Stimulated activated CD8-positive, alpha-beta memory T cell treated with anti-CD3 and anti-CD28 coated beads, Interleukin-15, amount 100 ng/mL, for 1 hour (primary cell): ENCODE measurements at places on chromosomes 4 and X.

GRCh38 chr4:112083587-112084347 lies 61.5 kb upstream of the FAM241A start:
- DNase-seq, result no peak

GRCh38 chr4:150079081-150079581 lies 886 bp downstream of the DCLK2 start:
- no peak for DNase-seq

DNA sequence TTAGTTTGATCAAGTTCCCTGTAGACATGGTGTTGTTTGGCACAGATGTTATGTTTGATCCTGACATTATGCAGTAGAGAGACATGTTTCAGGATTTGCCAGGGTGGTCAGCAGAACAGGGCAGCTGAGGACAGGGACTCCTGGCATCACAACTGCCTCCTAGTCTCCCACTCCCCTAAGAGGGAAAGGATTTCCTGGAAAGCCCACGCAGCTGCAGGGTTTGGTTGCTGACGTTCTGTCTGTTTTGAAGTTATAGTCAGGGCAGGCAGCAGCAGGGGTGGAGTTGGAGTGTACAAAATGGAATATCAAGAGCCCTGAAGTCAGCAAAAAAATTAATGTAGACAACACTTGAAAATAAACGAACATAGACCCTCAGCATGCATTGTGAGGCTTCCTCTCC lies 125.4 kb downstream of the CPE start:
- no peak for DNase-seq

DNA sequence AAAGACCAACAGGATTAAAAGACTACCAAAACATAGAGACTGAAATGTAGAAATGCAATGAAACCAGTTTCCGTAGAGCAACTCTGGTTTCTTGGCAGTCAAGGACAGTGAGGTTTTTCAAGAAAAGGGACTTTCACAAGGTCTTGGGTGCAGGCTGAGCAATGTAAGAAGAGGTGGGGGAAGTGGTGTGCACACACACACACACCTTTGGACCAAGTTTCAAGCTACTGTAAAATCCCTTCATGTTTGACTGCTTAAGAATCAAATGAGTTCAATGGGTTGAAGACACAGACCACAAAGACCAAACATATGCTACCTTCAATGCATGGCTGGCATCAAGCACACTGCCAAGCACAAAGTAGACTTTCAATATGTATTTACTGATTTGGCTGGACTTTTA lies 17.8 kb upstream of the MCF2 start:
- DNase-seq, result no peak

GRCh38 chr4:88803600-88804096 lies 106.0 kb upstream of the NAP1L5 start:
- no peak for DNase-seq

GRCh38 chr4:17807446-17807845 lies 3.1 kb downstream of the DCAF16 start:
- no peak for DNase-seq

DNA sequence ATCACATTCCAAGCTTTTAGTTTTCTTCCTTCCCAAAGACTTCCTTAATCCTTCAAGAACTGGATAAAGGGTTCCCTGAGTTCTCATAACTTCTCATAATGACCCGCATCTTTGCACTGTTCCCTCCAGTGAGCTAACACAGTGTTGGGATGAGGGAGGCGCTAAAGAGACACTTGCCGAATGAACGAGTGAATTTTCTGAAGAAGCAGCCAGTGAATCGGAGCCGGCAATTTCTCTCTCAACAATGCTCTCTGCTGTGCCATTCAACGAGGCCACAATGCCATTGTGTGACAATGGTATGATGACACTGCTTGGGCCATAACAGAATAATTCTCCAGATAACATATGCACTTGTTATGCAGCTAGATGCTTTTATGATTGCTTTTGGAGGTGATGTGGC lies 51.4 kb upstream of the ZFP42 start:
- no peak for DNase-seq

- no peak for DNase-seq
Measured at GRCh38 chr4:19531906-19532848, 719.5 kb upstream of the SLIT2 start.

GRCh38 chr4:17063888-17064287 lies 165.4 kb upstream of the LDB2 start:
- DNase-seq, result no peak

- no peak for DNase-seq
Measured at GRCh38 chrX:22150371-22150770, 118.2 kb downstream of the PHEX start.

DNA sequence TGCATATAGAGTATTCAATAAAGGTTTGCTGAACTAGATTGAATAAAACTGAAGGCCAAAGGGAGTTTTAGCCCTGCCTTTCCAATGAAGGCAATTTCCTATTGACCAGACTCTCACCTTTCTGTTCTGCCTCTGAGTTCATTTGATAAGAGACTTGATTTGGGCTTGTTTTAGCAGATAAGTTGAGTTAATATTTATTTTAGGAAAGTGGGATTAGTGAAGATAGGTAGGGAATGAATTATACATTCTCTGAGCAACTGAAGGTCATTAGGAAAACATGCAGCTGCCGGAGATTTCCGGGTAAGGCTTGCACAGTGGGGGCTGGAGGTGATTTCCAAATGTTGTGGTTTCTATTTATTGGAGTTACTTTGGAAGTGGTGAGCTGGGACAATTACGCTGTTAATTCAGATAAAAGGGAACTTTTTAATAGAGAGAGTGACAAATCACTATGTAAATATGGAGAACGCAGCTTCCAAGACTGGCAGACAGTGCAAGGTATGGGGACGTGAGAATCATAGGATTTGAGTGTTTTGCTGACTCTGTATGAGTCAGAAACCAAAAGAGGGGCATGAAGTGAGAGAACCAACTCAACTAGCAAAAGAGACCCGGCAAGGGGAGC lies 553.6 kb upstream of the BOD1L1 start:
- no peak for DNase-seq

GRCh38 chr4:141220271-141220670 lies 424 bp upstream of the ZNF330 start:
- no peak for DNase-seq

GRCh38 chrX:150509703-150510102 lies 58.7 kb upstream of the MTM1 start:
- no peak for DNase-seq

- DNase-seq, result no peak
Measured at GRCh38 chr4:54909961-54910360, 215.4 kb downstream of the KDR start.

DNA sequence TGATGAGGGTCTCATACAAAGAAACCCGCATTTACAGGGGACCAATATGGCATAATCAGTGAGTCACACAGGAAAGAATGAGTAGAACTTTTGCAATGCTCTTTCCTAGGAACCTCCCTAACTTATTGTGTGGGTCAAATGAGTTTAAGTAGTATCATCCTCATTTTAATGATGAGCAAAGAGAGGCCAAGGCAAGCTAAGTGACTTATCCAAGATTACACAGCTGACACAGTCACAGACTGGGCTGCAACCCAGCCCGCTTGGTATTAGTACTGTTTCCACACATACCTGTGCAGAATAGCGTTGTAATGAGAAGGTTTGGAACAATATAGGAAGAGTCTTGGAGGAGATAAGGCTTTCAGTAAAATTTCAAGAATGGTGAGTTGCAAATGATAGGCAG lies 91.0 kb upstream of the PPP1R2C start:
- no peak for DNase-seq

- DNase-seq, result no peak
Measured at GRCh38 chr4:15444879-15445547, 17.2 kb downstream of the C1QTNF7 start.

- no peak for DNase-seq
Measured at GRCh38 chr4:38315286-38315685, 348.7 kb upstream of the KLF3 start.

DNA sequence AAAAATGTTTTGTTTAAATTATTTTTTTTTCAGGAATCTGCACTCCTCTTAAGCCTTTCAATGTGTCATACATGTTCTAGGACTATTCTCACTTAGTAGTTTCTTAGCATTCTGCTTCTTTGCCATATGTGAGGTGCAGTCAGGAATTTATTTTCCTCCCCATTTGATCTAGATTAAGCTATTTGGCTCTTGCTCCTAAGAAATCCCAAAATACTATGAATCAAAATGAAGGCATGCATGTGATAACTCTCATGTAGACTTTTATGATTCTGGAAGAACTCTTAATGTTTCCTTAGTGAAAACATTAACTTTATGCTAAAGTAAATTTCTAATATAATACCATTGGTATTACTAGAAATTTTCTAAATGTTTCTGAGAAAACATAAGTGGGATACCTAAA lies 664.5 kb downstream of the RAPGEF2 start:
- no peak for DNase-seq

GRCh38 chr4:56817840-56818491 lies 3.5 kb downstream of the SPINK2 start:
- DNase-seq, result no peak

DNA sequence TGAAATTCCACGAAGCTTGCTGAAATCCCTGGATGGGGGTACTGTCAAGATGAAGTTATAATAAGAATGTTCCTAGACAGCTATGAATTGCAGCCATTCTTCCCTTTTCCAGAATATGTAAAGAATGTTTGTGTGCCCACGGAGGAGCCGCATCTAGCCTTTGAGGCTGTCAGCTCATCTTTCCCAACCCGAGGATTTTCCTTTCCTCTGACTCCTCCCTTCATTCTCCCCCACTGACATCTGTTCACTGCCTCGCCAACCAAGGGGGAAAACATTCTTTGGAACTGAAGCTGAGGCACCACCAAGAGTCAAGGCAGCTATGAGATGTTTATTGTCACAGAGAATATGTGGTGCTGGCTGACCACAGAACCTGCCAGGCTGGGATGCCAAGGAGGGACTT lies 8.8 kb downstream of the NHSL2 start:
- DNase-seq, result no peak

- no peak for DNase-seq
Measured at GRCh38 chr4:177177541-177178081, 132.1 kb upstream of the NEIL3 start.

GRCh38 chrX:46648660-46649059 lies 75.1 kb downstream of the CHST7 start:
- DNase-seq, result no peak

DNA sequence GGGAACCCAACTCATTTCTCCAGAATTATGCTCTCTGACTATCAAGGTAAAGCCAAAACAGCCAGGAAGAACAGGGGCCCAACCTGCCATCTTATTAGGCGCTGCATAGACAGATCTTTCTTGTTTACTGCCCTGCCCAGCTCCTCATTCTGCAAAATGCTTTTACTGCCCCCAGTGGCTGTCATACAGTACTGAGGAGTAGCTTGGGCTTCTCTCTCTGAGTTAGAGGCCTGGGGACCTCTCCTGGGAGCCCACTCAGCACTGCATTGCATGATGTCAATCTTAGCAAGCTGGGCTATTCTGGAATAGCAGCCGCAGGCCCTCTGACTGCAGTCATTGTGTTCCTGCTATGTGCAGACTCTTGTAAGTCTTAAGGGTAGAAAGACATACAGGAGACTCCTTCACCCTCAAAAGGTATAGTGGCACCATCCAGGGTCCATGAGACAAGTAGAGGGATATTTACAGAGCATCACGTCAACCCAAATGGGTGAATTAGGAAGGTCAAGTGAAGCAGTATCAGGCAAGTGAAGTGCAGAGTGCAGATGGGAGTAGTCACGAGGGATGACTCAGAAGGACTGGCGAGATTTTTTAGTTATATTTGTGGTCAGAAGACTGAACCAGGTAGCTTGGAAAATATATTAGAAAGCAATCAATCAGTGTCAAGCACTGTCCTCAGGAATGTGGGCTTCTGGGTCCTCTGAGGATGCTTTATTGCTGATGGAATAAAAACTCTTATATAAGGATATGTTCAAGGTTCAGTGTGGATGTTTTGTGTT lies 294.1 kb upstream of the SFRP2 start:
- DNase-seq, result no peak

DNA sequence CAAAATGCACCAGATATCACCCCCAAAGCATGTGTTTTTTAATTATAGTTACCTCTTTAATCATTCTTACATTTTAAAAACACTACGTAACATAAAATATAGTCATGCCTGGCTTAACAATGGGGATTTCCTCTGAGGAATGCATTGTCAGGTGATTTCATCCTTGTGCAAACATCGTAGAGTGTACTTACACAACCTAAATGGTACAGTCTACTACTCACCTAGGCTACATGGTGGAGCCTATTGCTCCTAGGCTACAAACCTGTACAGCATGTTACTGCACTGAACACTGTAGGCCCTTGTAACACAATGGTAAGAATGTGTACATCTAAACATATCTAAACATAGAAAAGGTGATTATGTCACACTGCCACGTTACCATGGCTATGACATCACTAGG lies 208.6 kb downstream of the SPOCK3 start:
- no peak for DNase-seq

DNA sequence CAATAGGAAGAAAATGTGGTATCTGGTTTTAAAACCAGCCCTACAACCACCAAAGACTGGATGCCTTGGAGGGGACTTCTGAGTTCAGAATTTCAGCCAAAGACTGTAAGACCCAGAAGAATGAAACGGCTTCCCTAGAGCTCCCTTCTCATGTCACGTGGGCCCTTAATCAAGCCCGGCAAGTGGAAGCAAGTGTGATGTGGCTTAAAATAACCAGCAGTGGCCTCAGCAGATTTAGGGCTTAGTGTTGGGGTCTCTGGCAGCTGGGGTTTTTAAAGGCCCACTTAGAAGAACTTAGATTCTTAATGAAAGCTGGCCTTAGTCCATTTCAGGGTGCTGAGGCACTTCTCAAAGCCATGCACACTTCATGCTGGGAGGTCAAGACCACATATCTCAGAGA lies 111.2 kb upstream of the TBC1D9 start:
- no peak for DNase-seq

DNA sequence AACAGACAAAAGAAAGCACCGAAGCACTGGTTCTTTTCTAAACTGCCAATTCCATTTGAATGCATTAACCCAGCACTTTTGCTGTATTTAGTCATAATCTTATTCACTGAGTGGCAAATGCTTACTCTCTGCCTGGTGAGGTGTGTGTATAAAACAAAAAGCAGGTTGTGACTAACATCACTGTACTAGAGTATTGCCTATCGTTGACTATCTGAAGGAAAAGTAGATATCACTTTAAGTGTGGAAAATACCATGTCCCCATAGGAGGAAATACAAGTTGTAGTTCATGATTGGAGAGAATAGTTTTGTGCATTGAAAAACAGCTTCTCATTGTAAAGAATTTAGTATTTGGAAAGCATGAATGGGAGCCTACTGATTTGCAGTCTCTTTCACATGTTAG lies 2.7 kb downstream of the PDLIM5 start:
- DNase-seq, result no peak
